Left ventricle myocardium superior (tissue), 1 donor: ENCODE measurements at places on chromosomes 2 and 18. TPM values are rescaled to one million over a fixed set of nuclear protein-coding genes. Genes with fewer than 3 reads are reported as not detected.

Gene RGPD4
- 0.10 TPM for total RNA-seq

Gene ANKRD36C
- 6.8 TPM for total RNA-seq

Gene UGT1A4
- not detected for total RNA-seq

Gene TUBA3E
- 60.2 TPM for total RNA-seq

- DNase-seq, result no peak
Observed at GRCh38 chr2:199818754-199819153, 32.2 kb downstream of the FTCDNL1 start.

DNA sequence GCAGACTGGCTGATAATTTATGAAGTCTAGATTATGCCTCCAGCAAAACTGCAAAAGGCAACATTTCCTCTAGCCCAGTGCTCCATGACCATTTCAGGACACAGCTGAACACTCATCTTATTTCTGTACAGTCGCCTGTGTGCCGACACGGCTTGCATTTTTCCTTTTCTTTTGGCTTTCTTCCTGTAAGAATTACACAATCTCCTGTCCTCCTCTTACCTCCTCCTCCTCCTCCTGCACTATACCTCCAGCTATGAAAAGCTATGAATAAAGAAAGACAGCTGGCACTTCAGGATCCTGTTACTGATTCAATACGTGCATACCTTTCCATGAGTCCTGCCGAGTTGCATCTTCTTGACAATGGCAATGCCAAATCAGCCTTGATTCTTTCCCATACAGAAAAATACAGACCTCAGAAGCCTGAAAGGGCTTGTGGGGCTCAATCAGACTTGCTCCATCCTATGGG lies 32.2 kb upstream of the TRIB2 start:
- DNase-seq, result no peak

DNA sequence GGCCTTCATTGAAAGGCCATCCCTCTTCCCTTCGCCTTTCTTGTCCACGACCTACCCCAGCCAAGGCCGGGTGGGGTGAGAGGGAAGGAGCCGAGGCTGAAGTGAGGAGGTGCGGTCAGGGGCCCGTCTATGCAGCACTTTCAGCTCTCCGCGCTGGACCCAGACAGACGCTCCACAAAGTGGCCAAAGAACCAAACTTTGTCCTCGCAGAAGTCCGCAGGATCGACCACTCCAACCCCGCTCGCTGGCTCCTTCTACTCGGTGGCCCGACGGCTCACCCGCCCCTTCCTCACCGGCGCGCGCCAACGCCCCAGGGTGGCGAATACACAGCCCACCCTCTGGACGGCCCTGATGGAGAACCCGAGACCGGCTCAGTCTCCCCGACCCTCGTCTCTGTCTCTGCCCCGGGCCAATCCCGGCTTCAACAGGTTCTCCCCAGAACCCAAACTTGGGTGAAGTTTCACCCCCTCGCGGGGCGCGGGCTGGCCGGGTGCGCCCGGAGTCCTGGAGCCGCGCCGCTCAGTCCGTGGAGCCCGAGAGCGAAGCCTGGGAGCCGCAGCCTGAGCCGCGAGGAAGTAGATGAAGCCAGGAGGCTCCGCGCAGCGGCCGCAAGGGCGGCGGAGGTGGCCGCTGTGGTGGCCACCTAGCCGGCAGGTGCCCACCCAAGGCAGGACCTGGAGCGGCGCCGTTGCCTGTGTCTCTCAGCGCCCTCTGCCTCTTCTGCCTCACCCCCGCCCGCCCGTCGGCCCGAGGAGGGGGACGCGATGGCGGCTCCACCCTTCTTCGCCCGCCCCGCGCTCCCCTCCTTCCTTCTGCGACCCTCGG lies 26.7 kb upstream of the ALPP start:
- DNase-seq, result no peak

DNA sequence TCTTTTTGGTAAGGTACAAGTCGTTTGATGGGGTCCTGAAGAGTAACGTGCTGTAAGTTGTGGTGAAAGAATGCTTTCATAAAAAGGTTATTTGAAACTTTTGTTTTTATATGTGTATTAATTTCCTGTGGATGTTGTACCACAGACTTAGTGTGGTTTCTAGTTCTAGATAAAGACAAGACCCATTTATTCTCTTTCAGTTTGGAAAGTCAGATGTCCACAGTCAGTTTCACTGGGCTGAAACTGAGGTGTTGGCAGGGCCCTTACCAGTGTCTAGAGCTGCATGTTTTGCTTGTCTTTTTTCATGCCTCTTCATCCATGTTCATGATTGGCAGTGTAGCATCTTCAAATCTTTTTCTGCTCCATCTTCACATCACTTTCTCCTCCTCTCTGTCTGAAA lies 22.1 kb upstream of the DOCK10 start:
- no peak for DNase-seq

- DNase-seq, result no peak
Observed at GRCh38 chr2:55003706-55004639, 46.3 kb downstream of the RTN4 start.

DNA sequence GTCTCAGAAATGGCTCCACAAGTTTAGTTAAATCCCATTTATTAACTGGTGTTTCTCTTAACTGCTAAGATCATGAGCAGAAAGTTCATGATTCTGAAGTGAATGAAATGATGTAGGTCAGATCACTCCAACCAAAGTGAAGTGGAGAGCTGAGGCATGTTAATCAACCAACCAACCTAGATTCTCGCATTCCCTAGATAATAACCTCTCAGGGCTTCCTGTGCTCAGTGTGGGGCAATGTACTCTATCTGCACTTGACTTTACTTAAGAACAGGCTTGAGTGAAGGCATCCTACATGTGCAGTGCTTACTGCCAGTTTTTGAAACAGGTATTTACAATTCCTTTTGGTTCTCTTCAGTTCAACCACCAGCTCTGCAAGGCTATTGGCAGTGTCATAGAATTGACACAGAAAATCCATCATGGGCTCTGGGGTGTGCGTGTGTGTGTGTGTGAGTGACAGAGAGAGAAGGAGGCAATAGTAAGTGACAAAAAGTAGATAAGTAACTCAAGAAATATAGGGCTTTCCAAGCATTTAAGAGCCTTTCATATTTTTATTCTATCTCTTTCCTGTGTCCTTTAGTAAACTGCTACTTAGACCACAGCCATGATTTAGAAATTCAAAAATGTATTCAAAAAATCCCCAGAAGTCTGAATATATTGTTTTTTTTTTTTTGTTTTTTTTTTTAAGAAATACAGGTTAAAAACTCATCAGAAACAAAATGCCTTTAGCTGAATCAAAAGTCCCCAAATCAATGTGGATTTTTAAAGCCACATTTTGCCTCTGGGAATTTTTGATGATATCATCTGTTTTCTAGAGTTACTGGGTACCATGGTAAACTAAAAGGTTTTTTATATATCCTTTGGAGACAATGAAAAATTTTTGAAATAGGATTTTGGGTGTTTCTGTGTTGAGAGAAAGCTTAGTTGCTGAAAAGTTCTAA lies 28.6 kb downstream of the DOCK10 start:
- no peak for DNase-seq

DNA sequence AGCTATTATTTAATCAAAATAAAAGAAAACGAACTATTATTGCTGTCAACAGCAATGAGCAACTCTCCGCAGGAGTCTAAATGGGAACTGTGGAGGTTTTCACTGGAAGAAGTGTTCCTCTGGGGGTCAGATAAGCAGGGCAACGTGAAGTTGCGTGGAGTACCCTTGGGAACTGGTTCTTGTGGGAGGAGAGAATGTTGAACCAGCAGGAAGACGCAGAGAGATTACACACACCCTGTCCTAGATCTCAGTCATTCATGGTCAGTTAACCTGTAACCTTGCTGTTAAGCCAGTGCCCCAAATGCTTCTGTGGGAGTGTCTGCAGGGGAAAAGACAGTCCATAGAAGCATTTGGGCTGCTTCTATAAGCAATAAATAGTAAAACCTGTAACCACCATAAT lies 20.4 kb upstream of the CABLES1 start:
- DNase-seq, result no peak

GRCh38 chr2:96396602-96397001 lies 61.0 kb downstream of the NCAPH start:
- DNase-seq, result no peak
